ENCODE measurements at places on chromosomes 7 and 10.

- no peak for DNase-seq
Measured at GRCh38 chr7:26376175-26376917, 84.7 kb downstream of the SNX10 start.

GRCh38 chr10:58264780-58265179 lies 2.9 kb downstream of the IPMK start:
- DNase-seq = peak; percentile 35

DNA sequence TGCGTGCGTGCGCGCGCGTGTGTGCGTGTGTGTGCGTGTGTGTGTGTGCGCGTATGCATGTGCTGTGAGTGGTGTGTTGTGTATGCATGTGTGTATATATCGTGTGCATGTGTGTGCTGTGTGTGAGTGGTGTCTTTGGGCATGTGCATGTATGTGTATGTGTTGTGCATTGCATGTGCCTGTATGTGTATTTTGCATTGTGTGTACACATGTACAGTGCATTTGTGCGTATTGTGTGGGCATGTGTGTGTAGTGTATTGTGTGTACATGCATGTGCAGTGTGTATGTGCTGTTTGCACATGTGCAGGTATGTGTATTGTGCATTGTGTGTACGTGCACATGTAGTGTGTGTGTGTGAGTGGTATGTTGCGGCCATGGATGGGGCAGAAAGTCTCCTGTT lies 6.0 kb upstream of the DPYSL4 start:
- DNase-seq = no peak

GRCh38 chr7:5470167-5470532 lies 46.5 kb upstream of the TNRC18 start:
- DNase-seq = no peak

GRCh38 chr10:126732308-126732707 lies 61.8 kb upstream of the C10orf90 start:
- no peak for DNase-seq

DNA sequence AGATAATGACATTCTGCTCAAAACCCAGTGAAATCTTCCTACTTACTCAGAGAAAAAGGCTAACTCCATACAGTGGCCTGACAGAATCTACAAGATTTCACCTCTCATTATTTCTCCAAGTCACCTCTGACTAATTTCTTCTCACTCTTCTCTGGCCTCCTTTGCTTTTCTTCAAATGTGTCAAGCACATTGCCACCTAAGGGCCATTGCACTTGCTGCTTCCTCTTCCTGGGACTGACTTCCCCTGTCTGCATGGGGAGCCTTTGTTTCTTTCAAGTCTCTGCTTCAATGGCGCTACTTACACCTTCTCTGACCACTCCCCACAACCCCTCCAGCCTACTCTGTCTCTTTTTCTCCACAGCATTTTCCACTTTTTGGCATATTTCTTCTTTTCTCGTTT lies 36.0 kb downstream of the PRTFDC1 start:
- DNase-seq = no peak

GRCh38 chr7:103114576-103115008 lies 34.3 kb downstream of the NAPEPLD start:
- DNase-seq = no peak
